ENCODE measurements at places on chromosomes 1 and 21.

DNA sequence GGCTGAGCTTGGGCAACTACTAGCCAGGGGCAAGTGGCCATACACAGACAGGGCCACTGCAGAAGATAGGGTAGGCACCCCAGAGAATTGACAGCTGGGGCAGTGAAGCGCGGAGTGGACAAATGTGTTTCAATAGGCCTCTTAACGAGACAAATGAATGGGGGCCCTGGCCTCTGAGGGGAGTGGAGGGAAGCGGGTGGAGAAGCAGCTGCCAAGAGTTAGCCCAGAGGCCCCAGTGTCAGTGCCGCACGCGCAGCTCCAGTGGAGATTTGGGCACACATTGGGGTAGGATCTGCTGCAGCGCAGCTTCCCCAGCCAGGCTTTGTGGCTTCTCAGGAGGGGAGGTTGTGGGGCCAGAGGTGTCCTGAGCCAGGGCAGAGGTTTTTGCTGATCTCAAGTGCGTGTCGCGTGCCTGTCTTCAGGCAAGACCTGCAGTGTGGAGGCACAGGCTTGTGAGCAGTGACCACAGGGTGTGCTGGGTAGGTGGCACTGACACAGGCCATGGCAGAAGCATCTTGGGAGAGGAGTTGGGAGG lies 16.9 kb downstream of the PTPRF start:
- no peak for DNase-seq

DNA sequence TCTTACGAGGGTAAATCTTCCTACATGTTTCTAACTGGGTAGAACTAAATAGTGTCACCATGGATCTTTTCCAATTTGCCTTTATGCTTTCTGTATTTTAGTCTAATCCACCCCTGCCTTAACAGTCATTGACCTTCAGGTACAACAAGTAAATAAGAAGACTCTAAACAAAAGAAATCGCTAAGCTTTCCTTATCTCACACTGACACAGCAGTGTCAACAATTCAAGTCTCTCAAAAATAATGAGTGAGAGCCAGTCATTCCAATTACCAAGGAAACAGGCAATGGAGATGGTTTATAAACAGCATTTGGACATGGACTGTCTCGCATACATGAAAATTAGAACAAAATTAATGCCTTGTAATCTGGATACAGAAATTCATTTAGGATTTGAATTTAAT lies 365.8 kb downstream of the VAV3 start:
- DNase-seq = no peak

DNA sequence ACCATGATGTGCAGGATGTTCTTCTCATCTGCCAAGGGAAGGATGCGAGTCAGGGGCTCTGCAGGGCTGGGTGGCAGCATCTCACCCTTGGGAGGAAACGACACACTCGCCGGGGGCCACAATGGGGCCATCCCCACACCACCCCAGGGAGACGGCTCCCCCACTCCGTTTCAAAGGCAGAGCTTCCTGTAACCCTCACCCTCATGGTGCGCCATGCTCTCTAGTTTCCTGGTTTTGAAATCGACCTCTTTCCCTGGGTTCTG lies 20.2 kb downstream of the RIPK4 start:
- DNase-seq = no peak

GRCh38 chr1:160219062-160219929 lies 14.1 kb downstream of the PEA15 start:
- no peak for DNase-seq

DNA sequence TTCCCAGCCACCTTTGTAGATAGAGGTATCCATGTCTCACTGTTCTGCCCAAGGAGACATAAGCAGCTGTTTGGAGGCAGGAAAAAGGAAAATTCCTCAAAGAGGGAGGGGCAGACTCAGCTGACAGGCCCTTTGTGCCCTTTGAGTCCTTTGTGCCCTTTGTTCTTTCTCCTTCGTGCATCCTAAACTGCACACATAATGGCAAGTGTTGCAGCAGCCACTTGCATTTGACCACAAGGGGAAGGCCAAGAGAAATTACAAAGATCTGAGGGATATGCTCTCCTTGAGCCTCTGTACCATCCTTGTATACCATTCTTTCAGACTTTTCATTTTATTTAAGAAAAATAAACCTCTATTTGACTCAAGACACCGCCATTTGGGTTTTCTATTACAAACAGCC lies 71.8 kb upstream of the PKN2 start:
- DNase-seq = no peak

- peak; percentile 44 for DNase-seq
Observed at GRCh38 chr1:234722904-234723720, 113.1 kb upstream of the IRF2BP2 start.

- no peak for DNase-seq
Observed at GRCh38 chr1:98660940-98661543, 479 bp upstream of the SNX7 start.

DNA sequence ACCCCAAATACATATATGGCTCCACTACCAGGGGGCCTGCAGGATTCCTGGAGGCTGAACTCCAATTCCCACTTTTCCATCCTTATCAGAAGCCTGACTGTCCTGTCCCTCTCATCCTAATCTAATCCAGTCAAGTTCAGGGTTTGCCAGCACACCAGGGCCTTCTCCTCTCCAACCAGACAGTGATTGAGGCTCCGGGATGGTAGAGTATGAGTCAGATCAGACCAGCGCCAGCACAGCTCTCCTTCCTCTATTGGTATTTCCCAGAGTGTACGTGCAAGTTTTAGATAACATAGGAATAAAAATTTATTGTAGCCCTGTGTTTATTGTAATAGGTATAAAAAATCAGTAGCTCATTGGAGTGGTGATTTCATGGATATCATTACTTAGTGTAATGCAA lies 24.5 kb upstream of the RCSD1 start:
- DNase-seq = no peak

GRCh38 chr1:203124546-203125317 lies 2.8 kb upstream of the ADORA1 start:
- DNase-seq = no peak

GRCh38 chr1:62235576-62235975 lies 40.9 kb downstream of the L1TD1 start:
- DNase-seq = no peak

GRCh38 chr1:189151361-189151760 lies 1326.3 kb downstream of the BRINP3 start:
- DNase-seq = no peak

DNA sequence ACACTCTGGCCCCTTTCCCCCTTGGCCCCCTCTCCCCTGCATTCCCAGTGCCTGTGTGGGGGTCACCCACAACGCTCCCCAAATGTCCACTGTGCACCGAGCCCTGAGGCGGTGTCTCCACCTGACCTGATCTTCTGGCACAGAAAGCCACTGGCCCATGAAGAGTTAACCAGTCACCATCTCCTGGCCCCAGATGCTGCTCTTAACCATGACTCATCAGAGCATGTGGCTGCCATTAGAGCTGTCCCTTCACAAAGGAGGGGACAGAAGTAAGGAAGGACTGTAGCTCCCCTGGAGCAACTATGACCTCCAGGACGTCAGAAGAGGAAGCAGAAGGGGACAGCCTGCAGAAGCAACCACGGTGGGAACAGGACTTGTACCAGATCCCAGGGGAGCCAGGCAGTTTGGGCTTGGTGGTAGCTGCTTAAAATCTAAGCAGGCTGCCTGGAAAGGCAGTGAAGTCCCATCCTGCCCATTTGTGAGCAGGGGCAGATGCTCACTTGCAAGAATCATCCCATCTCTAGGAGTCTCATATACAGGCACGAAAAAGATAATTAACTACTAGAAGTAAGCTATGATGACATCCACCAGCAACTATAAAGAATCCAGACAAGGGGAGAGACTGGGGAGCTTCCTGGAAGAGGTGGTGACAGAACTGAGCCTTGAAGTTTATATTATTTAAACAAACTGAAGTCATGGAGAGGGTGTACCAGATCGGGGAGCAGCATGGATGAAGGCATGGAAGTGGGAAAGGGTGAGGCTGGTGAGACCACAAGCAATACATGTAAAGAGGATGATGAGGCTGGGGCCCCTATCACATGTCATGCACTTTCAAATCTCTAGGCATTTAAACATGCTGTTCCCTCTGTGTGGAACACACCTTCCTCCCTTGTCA lies 1.1 kb upstream of the TTC39A start:
- no peak for DNase-seq

- peak; percentile 15 for DNase-seq
Observed at GRCh38 chr1:25754470-25755181, 45.4 kb upstream of the SELENON start.

DNA sequence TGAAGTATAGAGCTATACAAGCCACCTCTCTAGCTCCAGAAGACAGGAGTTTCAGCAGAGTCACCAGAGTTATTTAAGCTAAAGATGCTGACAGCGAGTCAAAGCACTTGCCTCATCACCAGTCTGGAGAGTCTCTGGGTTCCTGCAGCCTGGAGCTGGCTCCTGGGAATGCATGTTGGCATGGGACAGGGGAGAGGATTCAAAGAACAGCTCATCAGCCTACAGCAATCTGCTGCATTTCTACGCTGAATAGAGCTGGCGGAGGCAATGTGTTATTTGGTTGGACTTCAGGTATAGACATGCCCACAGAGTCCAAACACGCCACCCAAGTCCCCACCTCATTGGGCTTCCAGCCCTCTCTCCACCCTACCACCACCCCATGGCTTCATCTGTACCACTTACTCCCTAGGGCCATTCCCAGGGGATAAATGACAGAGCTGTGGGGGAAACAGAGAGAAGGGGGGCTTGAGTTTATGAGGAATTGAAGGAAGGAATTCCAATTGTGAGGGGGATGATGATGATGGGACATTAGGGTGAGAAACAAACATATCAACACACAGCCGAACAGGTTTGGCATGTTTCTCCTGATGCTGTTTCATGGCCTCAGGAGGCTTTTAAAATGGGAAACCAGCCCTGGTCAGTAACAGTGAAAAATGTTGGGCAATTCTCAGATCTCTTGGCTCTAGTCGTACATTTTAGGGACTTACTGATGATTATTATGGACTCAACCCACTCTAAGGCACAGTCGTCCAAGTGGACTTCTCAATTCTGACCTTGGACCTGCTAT lies 58.4 kb downstream of the PLEKHA6 start:
- no peak for DNase-seq

DNA sequence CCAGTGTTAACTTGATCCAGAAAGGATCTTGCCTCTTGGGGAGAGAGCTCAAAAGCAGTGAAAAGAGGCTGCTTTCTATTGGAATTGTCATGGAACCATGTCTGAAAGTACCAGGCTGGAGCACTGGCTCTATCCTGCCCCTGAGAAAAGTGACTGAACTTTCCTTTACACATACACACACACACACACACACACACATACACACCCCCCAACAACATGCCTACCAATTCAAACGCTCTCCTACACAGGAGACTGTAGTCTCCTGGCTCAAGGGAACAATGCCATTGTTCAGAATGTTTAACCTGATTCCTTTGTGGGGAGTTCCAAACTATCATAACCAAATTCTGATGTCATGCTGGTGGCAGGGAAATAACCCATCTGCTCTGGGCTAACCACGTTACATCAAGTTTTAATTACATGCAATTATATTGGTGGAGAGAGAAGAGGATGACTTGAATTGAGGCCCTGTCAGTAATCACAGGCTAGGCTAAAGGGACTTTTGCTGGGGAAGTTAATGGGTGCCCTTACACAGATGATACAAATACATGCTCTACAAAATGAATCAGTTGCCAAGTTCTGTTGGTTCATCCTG lies 52.3 kb upstream of the DUSP10 start:
- no peak for DNase-seq

GRCh38 chr1:65674522-65674921 lies 118.2 kb upstream of the PDE4B start:
- no peak for DNase-seq

DNA sequence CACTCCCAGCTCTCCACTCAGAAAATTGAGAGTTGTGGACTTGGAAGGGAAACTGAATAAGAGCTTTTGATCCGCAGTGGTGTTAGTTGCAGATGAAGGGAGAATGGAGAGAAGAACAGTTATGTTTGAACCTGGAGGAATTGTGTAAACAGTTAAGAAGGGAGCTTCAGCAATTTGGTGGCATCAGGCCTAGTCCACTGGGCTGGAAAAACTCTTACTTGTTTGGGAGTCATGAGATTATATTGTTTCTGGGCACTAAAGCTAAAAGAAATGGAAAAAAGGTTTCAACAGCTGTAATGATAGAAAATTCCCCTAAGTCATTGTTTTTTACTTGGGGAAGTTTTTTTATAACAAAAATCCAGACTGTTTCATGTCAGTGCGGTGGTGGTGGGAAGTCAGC lies 256.1 kb upstream of the C1orf87 start:
- no peak for DNase-seq

- no peak for DNase-seq
Observed at GRCh38 chr1:163766257-163766918, 444.6 kb downstream of the NUF2 start.

DNA sequence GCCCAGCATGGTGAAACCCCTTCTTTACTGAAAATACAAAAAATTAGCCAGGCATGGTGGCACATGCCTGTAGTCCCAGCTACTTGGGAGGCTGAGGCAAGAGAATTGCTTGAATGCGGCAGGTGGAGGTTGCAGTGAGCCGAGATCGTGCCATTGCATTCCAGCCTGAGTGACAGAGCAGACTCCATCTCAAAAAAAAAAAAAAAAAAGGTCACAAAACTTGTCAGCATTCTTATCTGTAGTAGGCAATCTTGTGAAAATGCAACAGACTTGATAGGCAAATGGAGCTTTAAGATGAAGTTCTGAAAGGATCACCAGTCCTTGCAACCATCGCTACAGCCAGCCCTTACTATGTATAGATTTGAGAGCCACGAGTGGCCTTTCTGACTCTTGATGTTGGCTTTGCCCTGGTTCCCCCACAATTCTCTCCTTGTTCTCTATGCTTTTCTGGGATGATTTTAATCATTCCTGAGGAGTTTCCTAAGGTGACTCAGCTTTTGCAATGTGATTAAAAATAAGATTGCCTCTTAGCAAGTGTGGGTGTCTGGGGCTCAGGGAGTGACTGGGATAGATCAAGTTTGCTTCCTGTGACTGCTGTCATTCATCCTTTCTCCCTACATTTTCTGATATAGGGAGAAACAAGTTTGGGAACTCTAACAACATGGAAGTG lies 7.1 kb upstream of the MAP1LC3C start:
- DNase-seq = no peak

DNA sequence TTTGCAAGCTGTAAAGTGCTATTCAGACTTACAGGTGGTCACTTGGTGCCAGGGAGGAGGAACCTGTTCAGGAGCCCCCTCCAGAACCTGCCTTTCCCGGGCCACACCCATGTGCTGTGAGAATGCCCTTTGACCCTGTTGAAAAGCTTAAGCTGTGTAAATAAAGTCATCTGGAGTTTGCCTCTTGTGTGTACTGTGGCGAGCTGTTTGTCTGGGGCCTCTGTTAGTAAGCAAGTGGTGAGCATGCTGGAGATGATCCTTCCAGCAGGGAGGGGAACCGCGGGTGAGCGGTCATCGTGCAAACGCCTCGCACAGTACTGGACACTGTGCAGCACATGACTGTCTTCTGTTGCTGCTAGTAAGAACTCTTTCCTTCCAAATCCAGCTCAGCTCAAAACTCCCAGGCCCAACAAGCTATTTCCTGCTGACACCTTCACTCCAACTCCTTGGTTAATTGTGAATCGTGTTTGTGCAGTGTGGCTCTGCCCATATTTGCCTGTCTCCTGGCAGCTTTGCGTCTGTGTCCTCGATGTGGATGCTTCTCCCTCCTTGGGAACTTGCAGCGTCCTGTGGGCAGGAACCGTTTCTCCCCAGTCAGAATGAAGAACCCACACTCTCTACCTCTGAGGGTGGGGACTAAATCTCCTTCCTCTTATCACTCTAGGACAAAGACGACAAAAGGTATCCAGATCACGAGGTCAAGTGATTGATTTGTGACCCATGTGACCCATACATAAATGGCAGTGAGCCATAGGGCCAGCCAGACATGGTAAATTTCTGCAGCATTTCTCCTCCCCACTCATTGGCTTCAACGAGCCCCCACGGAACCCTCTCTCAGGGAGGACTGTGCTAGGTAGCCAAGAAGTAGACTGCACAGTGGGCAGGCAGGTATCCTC lies 13.9 kb upstream of the BTG2 start:
- no peak for DNase-seq

All from activated T-cell treated with anti-CD3 and anti-CD28 coated beads for 1 hour (primary cell).